ENCODE measurements at places on chromosomes 7 and 10.

GRCh38 chr10:72429931-72430330 is 75.2 kb upstream of the DNAJB12 start:
- DNase-seq: no peak

DNA sequence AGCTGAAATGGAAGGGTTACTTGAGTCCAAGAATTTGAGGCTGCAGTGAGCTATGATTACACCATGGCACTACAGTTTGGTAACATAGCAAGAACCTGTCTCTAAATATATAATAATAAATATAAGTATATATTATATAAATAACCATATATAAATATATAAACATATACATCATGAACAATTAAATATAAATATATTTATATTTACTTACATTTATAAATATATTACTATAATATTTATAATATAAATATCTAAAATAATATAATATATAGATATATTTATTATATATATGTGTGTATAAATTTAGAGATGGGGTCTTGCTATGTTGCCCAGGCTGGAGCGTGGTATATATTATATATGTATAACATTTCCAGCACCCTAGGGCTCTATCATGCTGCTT is 42.4 kb upstream of the LYZL1 start:
- DNase-seq: no peak

DNA sequence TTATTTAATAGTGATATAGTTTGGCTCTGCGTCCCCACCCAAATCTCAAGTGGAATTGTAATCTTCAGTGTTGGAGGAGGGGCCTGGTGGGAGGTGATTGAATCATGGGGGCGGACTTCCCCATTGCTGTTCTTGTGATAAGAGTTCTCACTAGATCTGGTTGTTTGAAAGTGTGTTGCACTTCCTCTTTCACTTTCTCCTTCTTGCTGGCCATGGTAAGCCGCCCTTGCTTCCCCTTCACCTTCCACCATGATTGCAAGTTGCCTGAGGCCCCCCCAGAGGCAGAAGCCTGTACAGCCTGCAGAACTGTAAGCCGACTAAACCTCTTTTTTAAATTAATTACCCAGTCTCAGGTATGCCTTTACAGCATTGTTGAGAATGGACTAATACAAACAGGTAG is 101.4 kb downstream of the MTPAP start:
- DNase-seq: no peak

DNA sequence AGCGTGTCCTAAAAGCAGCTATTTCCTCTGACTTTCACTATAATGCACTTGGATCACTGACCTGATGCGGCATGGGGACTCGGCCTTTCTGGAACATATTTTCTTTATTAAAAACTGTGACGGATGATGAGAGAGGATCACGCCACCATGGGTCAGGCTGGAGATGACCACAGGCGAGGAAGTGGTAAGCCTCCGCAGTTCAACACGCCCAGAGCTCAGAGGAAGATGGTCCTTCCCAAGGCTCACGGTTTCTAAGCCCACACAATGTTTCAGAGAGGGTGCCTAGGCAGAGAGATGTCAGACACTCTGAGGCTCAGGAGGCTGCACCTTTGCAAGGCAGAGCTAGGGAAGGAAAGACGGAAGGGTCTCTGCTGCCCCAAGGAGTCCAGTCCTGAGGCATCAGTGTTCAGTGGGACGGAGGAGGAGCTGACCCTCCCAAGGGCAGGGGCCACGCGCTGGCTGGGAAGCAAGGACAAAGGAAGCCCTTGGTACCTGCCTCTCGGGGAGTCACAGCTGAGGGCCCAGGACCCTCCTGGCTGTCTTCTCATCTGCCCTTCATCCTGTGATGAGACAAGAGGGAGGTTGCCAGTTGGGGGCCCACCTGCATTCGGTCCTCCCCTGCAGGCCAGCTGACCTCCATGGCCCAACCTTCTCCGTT is 9.5 kb downstream of the CHST15 start:
- no peak for DNase-seq

- no peak for DNase-seq
These were observed 215.8 kb downstream of the MLLT10 start for GRCh38 chr10:21749788-21750187.

- no peak for DNase-seq
These were observed 59.7 kb downstream of the CPEB3 start for GRCh38 chr10:92231196-92231595.

GRCh38 chr10:70233109-70233938 is at the start of gene PPA1:
Gene PPA1 (minus strand): TSS chr10:70233429. CDS start chr10:70233327, 102 bp downstream.
- peak; percentile 100 for DNase-seq

DNA sequence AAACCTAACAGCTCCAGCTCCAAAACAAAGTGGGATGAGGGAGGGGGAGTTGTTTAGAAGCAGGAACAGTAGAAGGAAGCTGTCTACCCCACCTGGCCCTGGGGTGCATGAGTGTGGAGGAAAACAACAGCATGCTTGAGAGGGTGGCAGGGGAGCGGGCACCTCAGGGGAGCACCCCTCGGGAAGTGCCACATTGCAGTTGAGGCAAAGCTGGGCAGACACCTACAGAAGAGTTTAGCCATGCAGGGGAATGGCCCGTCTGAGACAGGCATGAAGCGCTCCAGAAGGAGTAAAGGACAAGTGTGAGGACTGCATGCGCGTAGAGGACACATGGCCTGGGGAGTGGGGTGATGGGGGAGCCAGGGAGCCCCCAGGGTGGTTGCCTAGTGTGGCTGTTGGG is 18.1 kb downstream of the CHAT start:
- peak; percentile 49 for DNase-seq

- DNase-seq: no peak
These were observed 20.0 kb downstream of the PDSS1 start for GRCh38 chr10:26717476-26717875.

- no peak for DNase-seq
These were observed 55.9 kb upstream of the KIAA1217 start for GRCh38 chr10:24153031-24153430.

DNA sequence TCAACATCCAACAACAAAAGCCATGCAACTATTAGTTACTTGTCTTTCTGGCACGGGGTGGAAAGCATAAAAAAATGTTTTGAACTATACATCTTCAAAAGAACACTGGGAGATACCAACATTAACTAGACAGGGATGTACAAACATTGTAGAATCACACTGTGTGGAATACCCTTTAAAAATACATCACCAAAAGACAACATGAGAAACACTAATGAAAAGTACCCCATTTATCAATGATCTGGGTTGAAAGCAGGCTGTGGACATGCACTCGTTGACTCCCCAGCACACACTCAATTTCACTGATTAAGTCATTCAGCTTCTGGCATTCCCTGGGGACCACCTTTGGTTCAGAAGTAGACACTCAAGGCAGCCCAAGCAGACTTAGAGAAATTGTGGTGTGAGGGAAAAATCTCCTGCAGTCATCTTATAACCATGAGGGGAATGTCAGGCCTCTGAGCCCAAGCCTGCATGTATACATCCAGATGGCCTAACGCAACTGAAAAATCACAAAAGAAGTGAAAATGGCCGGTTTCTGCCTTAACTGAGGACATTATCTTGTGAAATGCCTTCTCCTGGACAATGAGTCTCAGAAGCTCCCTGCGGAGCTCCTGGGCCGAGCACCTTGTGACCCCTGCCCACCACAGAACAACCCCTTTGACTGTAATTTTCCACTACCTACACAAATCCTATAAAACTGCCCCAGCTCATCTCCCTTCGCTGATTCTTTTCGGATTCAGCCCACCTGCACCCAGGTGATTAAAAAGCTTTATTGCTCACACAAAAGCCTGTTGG is 53.0 kb downstream of the CACUL1 start:
- DNase-seq: no peak

DNA sequence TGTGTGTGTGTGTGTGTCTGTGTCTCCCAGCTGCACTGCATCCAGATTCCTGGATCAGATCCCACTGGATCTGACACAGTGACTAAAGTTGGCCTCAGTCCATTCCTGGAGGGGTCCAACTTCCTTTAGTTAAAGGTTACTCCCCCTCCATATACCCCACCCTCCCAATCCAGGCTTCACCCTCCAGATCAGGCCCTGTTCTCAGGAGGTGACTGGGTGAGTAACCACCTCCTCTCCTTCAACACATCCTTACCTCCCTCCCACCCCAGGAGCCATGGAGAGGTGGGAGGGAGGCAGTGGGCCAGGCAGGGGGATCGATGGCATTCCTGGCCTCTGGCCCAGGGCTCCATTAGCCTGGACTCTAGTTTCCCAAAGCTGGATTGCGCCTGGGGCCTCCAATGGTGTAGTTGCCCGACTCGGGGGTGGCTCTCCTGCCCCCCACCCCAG is 11.3 kb downstream of the KCNIP2 start:
- no peak for DNase-seq

DNA sequence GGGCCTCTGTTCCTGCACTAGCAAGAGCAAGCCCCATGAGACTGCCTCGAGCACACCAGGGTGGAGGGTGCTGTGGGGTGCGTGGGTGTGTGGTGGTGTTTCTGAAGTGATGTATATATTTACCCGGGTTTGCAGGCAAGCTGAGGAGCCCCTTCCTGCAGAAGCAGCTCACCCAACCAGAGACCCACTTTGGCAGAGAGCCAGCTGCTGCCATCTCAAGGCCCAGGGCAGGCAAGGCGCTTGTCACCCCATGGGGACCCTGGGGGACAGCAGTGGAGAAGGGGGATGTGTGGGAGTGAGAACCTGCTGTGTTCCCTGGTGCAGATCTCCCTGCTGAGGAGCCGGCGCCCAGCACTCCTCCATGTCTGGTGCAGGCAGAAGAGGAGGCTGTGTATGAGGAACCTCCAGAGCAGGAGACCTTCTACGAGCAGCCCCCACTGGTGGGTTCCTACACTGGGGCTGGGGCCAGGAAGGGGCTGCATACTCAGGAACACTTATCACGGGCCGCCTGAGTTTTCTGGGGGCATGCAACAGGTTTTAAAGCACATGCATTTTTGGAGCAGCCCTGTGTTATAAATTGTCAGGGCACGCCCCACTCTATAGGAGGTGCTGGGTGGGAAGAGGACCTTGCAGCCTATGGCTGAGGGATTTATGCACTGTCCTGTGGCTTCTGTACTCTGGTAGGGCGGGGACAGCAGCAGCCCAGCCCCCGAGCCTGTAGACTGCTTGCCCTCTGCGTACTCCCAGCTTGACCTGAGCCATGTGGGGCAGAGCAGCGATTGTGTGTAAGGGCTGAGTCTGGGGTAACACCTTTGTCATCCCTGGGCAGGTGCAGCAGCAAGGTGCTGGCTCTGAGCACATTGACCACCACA is 5.9 kb downstream of the PGAM2 start:
- DNase-seq: peak; percentile 51

GRCh38 chr7:963236-964078 is 9.0 kb upstream of the ADAP1 start:
- peak; percentile 59 for DNase-seq

Measured in natural killer cell treated with Interleukin-12 subunit alpha and Interleukin-12 subunit beta and Interleukin-15 and Interleukin-18, amount 100 ng/mL, for 72 hours (primary cell).